ENCODE measurements at places on chromosomes 11 and 22.

- no peak for DNase-seq
These were observed 41.0 kb upstream of the TENM4 start for GRCh38 chr11:79481795-79482194.

DNA sequence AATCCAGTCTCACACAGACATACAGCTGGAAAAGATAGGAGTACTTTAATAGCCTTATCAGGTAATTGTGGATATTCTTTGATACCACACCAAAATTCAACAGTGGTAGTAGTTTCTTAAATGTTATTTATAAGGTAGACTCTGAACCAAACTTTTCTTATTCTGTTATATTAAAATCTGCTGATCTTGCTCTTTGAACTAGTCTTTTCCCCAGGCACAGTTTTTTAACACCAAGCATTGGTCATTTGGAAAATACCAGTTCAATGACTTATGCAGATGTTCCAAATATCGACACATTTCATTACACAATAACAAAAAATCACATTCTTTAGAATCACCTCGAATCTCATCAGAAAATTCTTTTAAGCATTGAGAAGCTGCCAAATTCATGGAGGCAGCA lies 7.6 kb downstream of the TRIM66 start:
- no peak for DNase-seq

GRCh38 chr11:27471589-27472397 lies 797 bp downstream of the LGR4 start:
- DNase-seq, result no peak

DNA sequence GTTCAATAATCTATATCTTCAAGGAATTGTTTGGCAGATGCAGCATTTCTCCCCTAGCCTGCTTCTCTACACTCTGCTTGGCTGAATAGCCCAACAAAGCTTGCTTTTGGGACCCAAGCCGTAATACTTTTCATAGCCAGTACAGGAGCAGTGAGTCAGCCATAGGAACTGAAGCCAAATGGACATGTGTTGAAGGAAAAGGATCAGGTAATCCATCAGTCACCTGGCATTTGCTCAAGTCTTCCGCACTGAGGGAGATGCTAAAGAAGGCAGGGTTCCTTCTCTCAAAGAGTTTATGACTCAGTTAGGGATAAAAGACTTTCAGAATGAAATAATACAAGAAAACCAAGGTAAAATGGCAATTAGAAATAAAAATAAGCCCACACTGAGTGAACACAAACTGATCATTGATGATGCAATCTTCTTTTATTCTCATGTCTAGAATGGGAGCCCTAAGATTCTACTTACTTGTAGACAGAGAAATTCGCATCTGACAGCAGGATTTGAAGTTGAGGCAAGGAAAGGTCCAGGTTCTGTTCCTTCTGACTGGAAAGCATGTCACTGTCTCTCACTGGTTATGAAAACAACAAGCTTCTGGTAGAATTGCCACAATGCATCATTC lies 13.2 kb downstream of the C11orf87 start:
- DNase-seq, result no peak

GRCh38 chr11:78740199-78741071 lies 165.8 kb upstream of the NARS2 start:
- no peak for DNase-seq

- no peak for DNase-seq
These were observed 42.8 kb downstream of the GLYAT start for GRCh38 chr11:58688789-58689503.

DNA sequence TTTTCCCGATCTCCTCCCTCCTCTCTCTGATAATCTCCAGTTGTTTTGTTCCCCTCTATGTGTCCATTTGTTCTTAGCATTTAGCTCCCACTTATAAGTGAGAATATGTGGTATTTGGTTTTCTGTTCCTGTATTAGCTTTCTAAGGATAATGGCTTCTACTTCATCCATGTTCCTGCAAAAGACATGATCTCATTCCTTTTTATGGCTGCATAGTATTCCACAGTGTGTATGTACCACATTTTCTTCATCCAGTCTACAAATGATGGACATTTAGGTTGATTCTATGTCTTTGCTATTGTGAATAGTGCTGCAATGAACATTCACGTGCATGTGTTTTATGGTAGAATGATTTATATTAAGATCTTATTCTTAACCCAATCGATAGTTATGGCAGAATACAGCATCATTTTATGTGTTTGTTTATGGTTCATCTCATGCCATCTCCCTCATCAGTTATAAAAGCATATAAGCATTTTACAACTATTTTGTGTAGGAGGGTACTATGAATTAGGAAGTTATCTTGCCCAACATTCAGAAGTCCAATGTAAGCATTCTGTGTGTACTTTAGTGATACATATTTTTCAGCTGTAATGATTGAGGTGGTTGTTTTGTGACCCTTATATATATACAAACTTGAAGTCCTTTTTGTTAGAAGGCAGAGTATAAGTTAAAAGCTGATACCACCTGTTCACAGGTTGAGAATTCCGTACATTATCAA lies 3.2 kb downstream of the MS4A3 start:
- DNase-seq, result no peak

GRCh38 chr22:27986937-27987336 lies 67.9 kb upstream of the PITPNB start:
- no peak for DNase-seq

DNA sequence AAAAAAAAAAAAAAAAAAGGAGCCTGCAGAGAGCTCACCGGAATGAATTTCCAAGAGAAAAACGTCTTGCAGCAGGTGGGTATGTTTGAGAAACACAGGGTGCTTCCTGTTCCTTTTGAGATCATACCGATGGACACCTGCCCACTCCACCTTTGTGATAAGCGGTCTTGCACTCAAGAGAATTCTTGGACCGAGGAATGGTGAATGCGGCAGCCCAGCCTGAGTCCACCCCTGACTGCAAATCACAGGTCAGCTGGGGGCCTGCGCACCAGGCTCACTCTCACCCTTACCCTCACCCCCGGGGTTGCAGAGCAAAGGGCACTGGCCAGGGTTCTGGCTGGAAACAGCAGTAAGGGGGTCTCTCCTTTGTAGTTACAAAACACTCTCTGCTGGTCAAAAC lies 16.8 kb upstream of the TEF start:
- DNase-seq, result no peak

DNA sequence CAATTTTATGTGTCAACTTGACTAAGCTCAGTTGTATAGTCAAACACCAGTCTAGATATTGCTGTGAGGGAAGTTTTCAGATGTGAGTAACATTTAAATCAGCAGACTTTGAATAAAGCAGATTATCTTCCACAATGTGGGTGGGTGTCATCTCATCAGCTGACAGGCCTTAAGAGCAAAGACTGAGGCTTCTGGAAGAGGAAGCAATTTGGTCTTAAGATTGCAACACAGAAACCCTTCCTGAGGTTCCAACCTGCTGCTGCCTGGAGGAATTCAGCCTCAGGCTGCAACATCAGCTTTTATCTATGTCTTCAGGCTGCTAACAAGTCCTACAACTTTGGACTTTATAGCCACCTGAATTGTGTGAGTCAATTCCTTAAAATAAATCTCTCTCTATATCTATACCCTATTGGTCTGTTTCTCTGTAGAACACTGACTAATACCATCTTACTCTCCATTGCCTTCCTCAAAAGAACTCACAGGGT lies 277.2 kb upstream of the PLET1 start:
- DNase-seq, result no peak

DNA sequence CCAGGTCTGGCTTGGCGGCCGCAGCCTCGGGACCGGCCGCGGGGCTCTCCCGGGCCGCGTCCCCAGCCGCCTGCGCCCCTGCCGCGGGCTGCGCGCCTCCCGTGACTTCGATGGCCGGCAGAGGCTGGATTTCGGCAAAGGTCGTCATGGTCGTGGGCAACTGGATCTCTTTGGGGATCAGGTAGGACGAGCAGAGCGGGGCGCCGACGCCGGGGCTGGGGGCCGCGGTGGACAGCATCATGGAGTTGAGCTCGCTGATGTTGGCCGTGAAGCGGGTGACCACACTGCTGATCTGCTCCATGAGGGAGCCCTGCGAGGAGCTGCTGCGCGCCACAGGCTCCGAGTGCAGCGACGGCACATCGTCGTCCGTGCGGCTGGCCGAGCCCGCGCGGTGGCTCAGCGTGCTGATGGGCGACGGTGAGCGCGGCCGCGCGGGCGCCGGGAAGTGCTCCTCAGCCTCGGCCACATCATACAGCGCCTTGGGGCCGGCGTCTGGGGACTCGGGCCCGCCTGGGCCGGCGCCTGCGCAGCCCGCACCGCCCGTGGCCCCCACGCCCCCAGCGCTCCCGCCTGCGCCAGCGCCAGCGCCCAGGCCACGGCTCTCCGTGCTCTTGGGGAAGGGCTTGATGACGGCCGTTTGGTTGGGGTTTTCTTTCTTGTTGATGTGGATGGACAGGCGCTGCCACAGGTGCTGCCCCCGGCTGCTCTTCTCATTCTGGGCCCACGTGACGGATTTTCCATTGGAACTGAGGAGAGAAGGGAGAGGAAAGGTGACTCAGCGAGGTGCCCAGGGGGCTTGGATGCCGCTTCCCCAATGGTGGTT lies 171.4 kb upstream of the CTSC start:
- peak; percentile 24 for DNase-seq

GRCh38 chr11:106695506-106695905 lies 322.8 kb downstream of the GUCY1A2 start:
- DNase-seq, result no peak

- DNase-seq, result no peak
These were observed 2.3 kb downstream of the PRSS23 start for GRCh38 chr11:86802601-86803051.

GRCh38 chr22:30361916-30362650 lies 5.3 kb downstream of the CCDC157 start:
- no peak for DNase-seq

DNA sequence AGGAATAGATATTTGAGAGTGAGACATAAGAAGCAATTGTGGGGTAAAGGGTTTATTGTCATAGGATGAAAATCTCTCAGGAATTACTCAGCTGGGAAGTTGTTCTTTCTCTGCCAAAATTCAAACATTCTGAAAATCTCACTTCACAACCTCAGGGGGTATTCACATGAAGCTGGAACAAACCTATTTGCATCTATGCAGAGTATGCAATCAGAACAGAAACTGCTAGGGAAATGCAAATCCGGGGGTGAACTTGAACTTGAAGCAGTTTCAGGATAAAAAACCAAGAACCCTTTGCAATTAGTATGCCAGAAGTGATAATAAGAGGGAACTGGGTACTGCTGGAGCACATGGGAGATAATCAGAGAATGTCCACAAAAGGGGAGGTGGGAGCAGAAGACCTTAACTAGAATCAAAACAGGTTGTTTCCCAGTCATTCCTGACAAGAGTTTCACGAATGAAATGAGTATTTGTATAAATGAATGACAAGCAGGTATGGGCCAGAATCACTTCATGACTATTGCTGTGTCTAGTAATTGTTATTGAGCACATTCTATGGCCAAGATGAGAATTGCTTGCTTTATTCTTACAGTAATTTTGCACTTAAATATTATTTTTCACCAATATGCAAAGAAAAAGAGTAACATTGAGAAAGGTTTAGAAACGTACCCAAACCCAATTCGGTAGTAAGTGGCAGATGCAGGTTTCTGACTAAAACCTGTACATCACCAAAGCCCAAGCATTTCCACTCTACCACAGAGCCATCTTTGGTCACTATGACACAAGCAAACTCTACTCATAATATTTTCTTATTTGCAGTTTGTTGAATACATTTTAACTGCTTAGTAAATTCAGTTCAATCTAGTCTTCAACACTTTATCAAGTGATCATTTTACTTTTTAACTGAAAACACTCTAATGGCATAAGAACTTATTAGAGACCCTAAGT lies 61.8 kb upstream of the UBASH3B start:
- DNase-seq, result no peak

DNA sequence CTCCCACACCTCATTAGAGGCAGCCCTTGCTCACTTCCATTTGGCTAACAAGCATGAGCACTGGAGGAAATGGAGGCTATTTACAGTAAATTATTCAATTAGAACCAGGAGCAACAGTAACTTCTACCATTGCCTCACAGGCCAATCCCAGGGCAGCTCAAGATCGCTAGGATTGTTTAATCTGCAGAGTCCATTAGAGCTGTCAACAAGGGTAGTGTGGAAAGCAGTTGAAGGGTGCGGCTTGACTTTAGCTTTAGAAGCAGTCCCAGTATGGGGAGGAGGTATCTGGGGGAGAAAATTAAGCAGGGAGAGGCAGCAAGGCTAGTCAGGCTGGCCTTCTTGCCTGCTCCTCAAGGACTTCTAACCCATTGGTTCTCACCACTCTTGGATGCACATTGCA lies 38.3 kb upstream of the CYP2R1 start:
- no peak for DNase-seq

- no peak for DNase-seq
These were observed 2.0 kb downstream of the SELENOM start for GRCh38 chr22:31105282-31105929.

DNA sequence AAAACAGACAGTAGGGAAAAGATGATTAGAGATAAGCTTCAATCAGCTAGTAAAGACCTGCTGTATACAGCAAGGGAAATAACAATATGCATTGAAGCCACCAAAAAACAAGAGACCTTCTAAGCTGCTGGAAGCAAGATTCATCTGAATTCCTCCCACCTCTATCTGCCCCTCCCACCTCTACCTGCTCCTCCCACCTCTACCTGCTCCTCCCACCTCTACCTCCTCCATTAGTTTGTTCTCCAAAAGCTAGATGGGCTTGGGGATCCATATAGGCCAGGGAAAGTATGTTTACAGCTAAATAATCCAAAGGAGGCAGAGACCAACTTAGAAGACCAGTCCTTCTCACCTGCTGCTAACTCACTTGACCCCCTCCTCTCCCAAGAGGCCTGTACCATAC lies 33.2 kb downstream of the PAK1 start:
- DNase-seq, result no peak

DNA sequence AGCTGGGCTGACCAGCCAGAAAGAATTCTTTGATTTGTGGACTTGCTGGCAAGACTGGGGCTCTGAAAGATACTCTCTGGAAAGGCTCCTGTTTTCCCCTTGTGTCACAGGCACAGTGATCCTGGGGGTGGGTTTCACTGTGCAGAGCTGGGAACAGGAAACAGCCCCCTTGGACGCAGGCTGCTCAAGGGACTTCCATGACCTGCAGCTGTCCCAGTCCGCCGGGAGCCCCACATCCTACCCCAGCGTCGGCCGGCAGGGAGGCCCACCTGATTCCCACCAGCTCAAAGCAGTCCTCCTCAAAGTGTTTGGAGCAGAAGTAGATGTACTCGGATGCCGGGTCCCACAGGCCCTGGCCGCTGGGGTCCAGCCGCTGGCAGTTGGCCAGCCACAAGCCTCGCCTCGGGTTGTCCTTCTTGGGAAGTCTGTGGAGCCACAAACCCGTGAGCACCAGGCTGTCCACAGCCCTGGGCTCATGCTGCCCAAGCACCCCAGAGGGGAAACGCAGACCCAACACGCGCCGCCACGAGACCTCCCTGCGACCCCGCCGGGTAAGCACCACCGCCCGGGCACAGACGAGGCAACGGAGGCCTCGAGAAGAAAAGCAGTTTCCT lies 824 bp downstream of the THAP7 start:
- no peak for DNase-seq

DNA sequence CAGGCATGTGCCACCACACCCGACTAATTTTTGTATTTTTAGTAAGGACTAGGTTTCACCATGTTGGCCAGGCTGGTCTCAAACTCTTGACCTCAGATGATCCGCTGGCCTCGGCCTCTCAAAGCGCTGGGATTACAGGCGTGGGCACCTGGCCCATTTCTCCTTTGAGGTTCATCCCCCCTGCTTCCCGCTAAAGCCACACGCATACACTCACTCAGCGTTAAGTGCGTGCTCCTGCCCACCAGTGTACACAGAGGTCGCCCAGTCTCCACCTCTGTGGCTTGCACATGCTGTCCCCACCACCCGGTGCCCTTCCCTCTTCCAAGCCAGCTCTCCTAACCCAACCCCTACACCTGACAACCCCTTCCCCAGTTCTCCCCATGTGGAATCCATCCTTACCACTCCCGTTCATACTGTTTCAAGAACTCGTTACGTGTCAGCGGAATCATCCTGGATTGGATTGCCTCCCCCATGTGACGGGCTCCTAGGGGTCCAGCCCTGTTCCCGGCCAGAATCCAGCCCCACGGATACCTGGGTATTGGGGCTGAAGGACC lies 15.7 kb upstream of the CYTH4 start:
- DNase-seq, result no peak

Measured in right renal cortex interstitium (tissue), 3 donors.